Substantia nigra (tissue), 51 donors: ENCODE measurements at places on chromosomes 1 and 21.

DNA sequence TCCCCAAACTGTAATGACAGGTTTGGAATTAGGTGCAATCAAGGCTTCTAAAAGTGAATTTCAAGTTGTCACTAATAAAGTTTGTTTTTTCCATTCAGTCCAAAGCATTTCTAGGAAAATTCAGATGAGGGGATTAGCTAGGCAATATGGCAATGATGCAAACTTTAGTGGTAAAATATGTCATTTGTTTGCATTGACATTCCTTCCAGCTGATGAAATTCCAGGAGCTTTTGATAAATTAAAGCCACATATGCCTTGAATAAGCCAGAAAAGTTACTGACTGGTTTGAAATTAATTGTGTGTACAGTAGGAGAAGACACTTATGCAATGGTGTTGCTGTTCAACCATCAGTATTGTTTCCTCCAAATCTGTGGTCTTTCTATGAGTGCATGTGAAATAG, 57.8 kb downstream of the MROH9 start:
- no peak for DNase-seq

GRCh38 chr1:72557446-72558049, 275.2 kb upstream of the NEGR1 start:
- DNase-seq: no peak

GRCh38 chr1:207872621-207873020, 38.3 kb downstream of the CD34 start:
- no peak for DNase-seq

DNA sequence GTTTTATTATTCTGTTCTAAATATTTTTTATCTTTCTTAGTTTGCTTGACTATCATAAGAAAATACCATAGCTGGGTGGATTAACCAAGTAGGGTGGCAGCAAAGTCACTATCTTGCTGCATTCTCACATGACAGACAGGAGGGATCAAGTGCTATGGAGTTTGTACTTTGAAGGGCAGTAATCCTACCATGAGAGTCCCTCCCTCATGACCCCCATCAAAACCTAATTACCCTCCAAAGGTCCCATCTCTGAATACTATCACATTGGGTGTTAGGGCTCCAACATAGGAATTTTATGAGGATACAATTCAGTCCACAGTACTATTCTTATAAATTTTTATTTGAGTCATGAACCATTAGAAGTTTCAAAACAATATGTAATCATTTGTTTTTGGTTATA, 388.5 kb upstream of the B3GALT2 start:
- DNase-seq: no peak

DNA sequence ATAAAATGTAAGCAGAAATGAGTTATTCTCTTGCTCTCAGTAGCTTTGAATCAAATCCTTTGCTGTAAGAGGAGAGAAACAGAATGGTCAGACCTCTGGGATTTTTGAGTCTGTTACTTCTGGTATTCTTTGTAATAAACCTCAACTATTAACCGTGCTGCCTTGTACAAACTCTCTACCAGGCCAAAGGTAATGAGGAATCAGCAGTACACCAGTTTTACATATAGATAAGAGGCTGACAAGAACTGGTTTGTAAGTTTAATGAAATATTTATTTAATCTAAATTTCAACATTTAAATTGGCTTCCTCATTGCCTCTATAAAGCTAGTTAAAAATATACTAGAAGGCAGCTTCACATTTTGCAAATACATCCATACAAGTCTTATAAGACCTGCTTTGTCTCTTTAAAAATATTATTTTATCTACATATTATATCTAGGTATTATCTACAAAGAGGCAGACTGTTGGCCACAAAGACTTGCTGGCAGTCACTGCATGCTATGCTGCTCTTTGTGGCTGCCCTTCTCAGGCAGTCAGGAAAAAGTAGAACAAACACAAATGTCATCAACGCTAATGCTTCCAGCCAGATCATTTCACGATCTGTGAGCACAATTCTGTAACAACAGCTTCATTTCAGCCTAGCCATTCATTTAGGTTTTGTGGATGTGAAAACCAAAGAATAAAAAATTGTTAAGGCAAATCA, 173.0 kb downstream of the GABPA start:
- DNase-seq: no peak

- no peak for DNase-seq
Observed at GRCh38 chr1:198932351-198932991, 293.6 kb downstream of the PTPRC start.

DNA sequence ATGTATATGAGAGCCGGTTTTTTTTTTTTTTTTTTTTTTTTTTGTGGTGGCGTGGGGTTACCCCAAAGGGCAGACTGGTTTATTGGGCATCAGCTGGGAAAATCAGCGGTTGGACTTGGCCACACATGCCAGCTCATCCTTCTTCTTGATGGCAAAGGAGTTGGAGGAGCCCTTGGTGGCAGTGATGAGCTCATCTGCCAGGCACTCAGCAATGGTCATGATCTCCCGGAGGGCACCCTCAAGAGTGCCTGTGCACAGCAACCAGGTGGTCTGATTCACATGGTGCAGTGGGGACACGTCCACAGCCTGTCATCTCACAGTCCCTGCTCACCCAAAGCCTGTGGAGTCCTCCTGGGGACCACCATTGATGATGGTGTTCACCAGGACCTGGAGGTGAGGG, 62.0 kb downstream of the MRPS6 start:
- DNase-seq: no peak

- DNase-seq: no peak
Observed at GRCh38 chr1:165481820-165482532, 37.0 kb upstream of the RXRG start.

- DNase-seq: no peak
Observed at GRCh38 chr21:32844653-32845436, 73.3 kb upstream of the PAXBP1 start.

DNA sequence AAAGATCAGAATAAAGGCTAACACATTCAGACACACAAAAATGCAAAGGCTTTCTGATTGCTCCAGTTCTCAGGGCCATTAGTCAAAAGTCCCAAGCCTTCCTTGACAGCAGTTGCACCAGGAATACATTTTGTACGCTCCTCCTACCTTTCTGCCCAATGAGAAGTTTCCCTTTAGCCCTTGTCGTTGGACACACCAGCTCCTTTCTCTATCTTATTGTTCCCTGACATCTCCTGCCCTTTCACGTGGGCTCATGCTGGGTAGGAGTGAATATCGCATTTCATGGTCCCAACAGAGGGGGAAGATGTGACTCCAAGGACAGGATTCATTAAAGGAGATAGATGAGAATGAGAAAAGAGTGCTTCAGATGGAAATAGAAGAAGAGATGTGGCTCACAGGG, 33.5 kb upstream of the IFI16 start:
- no peak for DNase-seq

- DNase-seq: no peak
Observed at GRCh38 chr1:229642376-229642775, 16.3 kb downstream of the URB2 start.

DNA sequence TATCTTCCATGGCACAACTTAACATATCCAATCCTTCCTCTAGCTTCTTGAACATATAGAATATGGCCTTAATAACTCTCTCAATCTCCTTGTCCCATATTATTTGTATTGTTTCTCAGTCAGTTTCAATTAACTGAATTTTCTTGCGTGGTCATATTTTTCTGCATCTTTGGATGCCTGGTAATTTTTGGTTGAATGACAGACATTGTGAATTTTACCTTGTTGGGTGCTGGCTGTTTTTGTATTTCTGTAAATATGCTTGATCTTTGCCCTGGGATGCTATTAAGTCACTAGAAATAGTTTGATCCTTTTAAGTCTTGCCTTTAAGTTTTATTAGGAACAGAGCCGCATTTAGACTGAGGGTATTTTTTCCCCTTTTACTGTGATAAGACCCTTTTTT, 5.9 kb downstream of the SAMD13 start:
- DNase-seq: no peak

GRCh38 chr1:17683598-17683997, 71.5 kb upstream of the ACTL8 start:
- DNase-seq: no peak

DNA sequence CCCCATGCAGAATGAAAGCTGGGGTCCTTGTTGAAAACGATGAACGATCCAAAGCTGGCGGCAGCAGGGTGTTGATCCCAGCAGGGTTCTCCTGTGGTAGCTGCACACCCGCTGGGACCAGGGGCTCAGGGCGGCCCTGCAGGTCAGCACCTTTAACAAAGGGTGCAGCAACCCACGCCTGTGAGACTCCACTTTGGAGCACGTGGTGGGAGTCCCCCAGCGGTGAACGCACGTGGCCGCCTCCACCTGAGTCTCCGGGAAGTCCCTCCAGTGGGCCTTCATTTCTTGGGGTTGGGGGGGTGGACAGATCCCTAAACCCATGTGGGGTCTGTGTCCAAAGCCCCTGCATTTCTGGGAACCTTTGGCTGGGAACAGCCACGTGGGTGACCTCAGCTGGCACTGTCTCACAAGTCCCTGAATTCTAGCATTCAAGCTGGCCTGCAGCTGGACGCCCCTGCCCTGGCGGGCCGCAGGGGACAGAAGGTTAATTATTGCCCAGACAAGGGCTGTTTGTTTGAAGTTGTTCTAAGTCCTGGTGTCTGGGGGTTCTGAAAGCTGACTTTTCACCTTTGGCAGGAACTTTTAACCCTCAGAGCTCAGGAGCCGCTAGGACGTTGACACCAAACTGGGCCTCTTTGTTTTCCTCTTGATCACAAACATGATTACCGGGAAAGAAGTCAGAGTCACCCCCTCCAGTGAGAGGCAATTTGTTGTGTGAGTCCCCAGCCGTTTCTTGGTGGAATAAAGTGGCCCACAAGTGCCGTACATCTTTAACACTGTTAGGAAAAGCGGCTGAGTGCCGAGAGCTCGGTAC, 64.5 kb downstream of the COL18A1 start:
- peak; percentile 65 for DNase-seq

DNA sequence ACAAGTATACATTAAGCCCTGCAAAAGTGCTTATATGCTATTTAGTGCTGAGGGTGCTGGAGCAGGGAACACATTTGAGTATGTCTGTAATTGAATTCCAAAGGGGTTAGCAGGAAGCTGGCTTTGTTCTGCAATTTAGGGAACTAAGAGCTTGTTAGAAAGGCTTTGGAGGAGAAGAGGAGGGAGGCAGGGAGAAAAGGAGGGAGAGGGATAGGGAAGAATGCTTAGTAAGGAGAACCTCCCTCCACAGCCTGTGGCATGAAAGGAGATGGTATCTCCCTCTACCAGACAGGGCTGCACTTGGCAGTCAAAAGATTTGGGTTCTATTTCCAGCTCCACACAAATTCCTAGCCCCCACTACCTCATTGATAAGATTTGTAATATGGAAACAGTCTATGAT, 217.8 kb downstream of the DAB1 start:
- no peak for DNase-seq

DNA sequence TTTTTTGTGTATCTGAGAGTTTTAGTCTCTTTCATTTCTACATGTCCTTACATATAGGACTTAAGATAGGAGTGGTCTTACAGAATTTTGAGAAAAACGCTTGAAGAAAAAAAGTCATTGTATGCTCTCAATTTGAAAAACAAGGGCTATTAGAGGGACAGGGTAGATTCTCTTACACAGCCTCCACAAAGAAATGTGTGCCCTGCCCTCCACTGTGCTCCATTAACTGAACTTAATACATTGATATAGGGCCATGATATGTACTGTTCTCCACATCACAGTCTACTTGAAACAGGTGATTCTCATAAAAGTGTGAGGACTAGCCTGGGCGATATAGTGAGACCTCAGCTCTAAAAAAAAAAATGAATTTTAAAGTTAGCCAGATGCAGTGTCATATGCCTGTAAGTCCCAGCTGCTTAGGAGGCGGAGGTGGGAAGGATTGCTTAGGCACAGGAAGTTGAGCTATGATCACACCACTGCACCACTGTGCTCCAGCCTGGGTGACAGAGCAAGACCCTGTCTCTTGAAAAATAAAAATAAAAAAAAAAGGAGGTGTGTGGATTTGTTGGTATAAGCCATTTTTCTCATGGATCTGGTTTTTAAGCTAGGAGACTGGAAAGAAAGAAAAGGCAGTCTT, 77.0 kb downstream of the HMCN1 start:
- DNase-seq: no peak

DNA sequence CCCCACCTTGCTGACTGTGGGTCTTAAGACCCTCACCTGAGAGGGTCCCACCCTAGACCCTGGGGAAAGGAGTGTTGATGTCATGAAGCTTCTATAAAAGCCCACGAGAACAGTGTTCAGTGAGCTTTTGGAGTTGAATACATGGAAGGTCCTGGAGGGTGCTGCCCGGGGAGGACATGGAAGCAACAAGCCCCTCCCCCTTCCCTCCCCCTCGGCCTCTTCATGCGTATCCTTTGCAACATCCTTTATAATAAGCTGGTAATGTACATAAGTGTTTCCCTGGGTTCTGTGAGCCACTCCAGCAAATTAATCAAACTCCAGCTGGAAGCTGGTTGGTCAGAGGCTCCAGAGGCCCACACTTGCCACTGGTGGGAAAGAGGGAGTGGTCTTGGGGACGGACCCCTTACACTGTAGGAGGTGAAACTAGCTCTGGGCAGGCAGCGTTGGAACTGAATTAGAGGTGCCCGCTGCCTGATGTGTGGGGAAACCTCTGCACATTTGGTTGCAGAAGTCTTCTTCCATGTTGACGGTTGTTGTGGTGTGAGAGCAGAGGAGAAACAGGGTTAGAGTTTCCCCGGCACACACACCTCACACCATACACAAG, 14.7 kb upstream of the COL6A1 start:
- no peak for DNase-seq

GRCh38 chr1:223747838-223748335, 35.5 kb downstream of the CAPN2 start:
- DNase-seq: no peak

GRCh38 chr21:45178971-45179370, 104.6 kb downstream of the ADARB1 start:
- DNase-seq: no peak

GRCh38 chr21:28159396-28159795, 833.3 kb downstream of the LTN1 start:
- DNase-seq: no peak

DNA sequence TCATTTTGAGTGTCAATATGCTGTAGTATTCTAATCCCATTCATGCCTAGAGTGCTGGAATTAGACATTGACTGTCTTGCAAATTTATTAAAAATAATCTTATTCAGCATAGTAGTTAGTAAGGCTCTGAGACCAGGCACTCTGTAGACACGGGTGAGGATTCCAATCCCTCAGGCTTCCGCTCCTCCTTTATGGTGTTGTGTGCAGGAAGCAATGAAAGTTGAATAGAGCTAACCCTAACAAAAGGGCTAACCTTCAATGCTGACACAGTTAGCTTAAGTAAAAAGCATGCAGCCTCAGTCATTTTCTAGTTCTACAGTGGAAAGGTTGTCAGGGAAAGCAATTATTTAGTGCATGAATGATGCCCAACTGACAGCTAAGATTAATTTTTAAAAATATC, 199.6 kb upstream of the SGIP1 start:
- no peak for DNase-seq
